Fibroblast of lung (primary cell): ENCODE measurements at places on chromosomes 3 and 15. TPM values are rescaled to one million over a fixed set of nuclear protein-coding genes. Genes with fewer than 3 reads are reported as not detected.

RPP14 gene
- 16.9 and 17.1 TPM in 2 replicates for polyA plus RNA-seq

FANCI gene
- 12.6 and 36.3 TPM in 2 replicates for polyA plus RNA-seq

MYRIP gene
- 0.01 and 0.02 TPM in 2 replicates for polyA plus RNA-seq

TNFAIP8L3 gene
- 0.57 and 3.9 TPM in 2 replicates for polyA plus RNA-seq

HRG gene
- not detected in 2 replicates for polyA plus RNA-seq

HYAL2 gene
- polyA plus RNA-seq, result 35.1 and 36.9 TPM in 2 replicates

GRK7 gene
- polyA plus RNA-seq, result not detected in 2 replicates

IL5RA gene
- not detected in 2 replicates for polyA plus RNA-seq

AGBL1 gene
- polyA plus RNA-seq, result not detected in 2 replicates

DPPA2 gene
- not detected in 2 replicates for polyA plus RNA-seq

GOLGA6B gene
- polyA plus RNA-seq, result not detected in 2 replicates

NEIL1 gene
- 0.66 and 0.68 TPM in 2 replicates for polyA plus RNA-seq

ERC2 gene
- polyA plus RNA-seq, result 0.14 and 0.25 TPM in 2 replicates

LYZL4 gene
- polyA plus RNA-seq, result not detected in 2 replicates

GPR149 gene
- not detected in 2 replicates for polyA plus RNA-seq

FEZF2 gene
- polyA plus RNA-seq, result 0.02 TPM in 1 of 2 replicates, not detected in the other

SMCO1 gene
- not detected in 2 replicates for polyA plus RNA-seq

C3orf85 gene
- polyA plus RNA-seq, result not detected in 2 replicates

LMCD1 gene
- polyA plus RNA-seq, result 29.7 and 137 TPM in 2 replicates

PARP15 gene
- polyA plus RNA-seq, result 0.62 and 0.70 TPM in 2 replicates

CP gene
- polyA plus RNA-seq, result 0.03 TPM in 1 of 2 replicates, not detected in the other

SNX4 gene
- 15.9 and 22.1 TPM in 2 replicates for polyA plus RNA-seq

STRIT1 gene
- not detected in 2 replicates for polyA plus RNA-seq

GOLGA8S gene
- polyA plus RNA-seq, result 0.01 and 0.03 TPM in 2 replicates

UCN2 gene
- 0.07 and 0.27 TPM in 2 replicates for polyA plus RNA-seq

GHSR gene
- polyA plus RNA-seq, result not detected in 2 replicates

GOLGA8G gene
- polyA plus RNA-seq, result not detected in 2 replicates

NAA50 gene
- 150 and 189 TPM in 2 replicates for polyA plus RNA-seq

OXTR gene
- polyA plus RNA-seq, result 10.4 and 47.2 TPM in 2 replicates

GOLGA6A gene
- polyA plus RNA-seq, result not detected in 2 replicates

BRK1 gene
- 303 and 326 TPM in 2 replicates for polyA plus RNA-seq

PLA2G4E gene
- polyA plus RNA-seq, result not detected in 2 replicates

ECE2 gene
- polyA plus RNA-seq, result not detected in 2 replicates
